Activated CD4-positive, alpha-beta T cell treated with anti-CD3 and anti-CD28 coated beads, Interleukin-2, amount 50 U/mL, for 24 hours (primary cell): ENCODE measurements at places on chromosomes 11 and 22.

GRCh38 chr11:43920598-43921419 is 21.6 kb upstream of the C11orf96 start:
- no peak for DNase-seq

DNA sequence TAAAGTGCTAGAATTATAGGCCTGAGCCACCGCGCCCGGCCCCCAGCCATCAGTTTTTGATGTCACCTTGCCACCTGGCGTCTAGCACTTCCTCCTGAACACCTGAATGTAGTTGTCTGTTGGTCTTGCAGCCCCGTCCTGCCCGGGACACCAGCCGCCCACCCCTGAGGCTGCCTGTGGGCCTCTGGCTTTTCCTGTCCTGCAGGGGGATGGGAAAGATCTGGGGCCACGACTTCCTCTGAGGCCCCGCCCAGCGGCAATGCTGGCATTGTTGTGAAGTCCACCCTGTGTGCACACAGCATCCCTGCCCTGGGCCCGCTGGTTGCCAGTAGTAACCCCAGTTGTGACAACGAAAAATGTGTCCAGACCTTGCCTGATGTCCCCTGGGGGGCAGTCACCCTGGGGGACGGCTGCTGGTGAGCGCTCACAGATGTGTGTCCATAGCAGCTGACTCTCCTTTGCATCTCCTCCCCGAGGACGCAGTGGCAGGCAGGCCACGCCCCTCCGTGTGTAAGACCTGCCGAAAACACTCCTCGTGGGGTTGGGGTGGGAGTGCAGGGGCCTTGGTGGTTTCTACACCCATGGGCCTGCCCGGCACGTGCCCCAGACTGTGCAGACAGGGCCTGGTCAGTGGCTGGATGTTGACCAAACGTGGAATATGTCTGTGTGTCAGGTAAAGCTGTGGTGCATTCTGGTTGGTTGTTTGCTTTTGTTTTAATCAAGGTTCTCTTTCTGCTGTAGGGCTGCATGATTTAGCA is 6.8 kb downstream of the SELENOO start:
- DNase-seq = no peak

- no peak for DNase-seq
Observed at GRCh38 chr11:94928117-94928990, 45.0 kb downstream of the CWC15 start.

GRCh38 chr11:28743061-28743550 is 634.9 kb downstream of the METTL15 start:
- DNase-seq = no peak

- DNase-seq = no peak
Observed at GRCh38 chr11:97157221-97157740, 767.5 kb downstream of the JRKL start.

- DNase-seq = no peak
Observed at GRCh38 chr11:4482445-4482844, at the start of gene OR52K1. Gene OR52K1 (plus strand): TSS chr11:4482646. CDS start chr11:4488901, 6,255 bp downstream.

- no peak for DNase-seq
Observed at GRCh38 chr11:72203163-72203562, 11.2 kb downstream of the FOLR1 start.

DNA sequence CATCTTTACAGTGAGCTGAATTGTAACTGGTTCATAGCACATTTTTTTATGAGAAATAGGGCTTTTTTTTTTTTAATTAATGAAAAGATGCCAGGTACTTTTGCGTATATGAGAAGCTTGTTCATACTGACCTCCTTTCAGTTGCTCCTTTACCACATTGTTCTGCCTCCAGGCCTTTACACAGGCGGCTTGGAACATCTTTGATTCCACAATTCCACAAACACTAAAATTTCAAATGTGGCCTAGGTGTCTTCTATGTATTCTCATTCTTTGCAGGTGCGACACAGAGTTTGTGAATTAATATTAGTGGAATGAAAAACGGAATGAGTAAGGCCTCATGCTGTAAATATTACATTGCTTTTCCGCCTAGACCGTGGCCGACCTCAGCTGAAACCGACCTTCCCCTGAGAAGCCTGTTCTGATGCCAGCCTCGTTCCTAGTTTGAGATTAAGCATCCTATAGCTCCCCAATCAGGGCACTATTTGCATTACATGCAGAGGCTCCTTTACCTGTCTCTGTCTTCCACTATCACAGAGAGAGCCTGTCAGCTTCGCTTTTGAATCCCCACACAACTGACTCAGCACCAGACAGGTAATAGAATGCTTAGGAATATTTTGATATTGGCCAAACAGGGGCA is 125.8 kb downstream of the LDLRAD3 start:
- no peak for DNase-seq

- DNase-seq = no peak
Observed at GRCh38 chr22:42685941-42686653, 34.6 kb downstream of the A4GALT start.

GRCh38 chr11:76783294-76783895 is at the start of gene TSKU:
Gene TSKU (plus strand): TSS chr11:76783356. CDS start chr11:76795617, 12,261 bp downstream.
- no peak for DNase-seq

DNA sequence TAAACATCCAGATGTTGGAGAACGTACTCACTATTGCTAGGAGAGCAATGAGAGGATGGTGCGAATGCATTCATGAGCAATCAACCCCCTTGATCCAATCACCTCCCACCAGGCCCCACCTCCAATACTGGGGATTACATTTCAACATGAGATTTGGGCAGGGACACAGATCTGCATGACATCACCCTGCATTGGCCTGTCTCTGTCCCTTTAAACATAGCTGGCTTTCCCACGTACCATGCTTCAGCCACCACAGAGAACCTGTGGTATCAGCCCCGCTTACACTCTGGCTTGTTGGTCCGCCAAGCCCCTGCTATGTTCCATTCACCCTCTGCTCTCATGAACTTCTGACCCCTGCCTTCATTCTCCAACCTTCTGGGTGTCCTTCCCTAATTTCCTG is 157.5 kb upstream of the E2F8 start:
- no peak for DNase-seq

DNA sequence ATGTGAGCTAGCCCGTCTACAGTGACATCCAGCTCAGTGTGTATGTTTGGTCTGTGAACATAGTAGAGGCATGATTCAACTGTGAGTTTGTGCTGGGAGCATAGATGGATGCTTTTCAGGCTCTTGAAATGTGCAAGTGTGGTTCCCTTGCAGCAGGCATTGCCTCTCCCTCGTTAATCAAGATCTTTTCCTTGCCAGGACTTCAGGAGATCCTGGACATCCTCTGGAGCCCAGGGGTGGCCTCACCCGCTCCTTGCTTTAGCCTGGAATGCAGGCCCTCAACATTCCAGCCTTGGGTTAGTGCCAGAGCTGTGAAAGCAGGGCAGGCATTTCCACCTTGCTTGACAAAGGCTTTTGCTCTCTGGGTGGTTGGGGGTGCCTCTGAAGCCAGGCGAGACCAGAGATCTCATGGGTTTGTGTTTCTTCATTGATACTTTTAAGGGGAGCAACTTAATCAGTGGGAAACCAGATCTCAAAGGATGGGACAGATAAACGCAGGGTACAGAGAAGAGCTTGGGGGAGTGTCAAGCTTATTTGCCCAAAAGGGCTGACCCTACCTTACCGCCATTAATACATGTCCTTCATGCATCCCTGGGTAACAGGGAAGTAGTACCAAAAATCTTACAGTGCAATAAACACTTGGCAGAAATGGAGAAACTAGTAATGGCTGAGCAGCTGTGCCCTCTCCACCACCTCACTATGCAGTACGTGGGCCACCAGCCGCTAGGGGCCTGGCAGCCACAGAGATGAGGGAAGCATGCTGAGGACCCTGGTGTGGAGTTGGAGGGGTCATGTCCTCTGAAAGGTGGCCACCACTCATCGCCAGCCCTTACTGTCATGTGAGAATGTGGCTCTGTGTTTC is 72.1 kb downstream of the PTPRJ start:
- DNase-seq = no peak

DNA sequence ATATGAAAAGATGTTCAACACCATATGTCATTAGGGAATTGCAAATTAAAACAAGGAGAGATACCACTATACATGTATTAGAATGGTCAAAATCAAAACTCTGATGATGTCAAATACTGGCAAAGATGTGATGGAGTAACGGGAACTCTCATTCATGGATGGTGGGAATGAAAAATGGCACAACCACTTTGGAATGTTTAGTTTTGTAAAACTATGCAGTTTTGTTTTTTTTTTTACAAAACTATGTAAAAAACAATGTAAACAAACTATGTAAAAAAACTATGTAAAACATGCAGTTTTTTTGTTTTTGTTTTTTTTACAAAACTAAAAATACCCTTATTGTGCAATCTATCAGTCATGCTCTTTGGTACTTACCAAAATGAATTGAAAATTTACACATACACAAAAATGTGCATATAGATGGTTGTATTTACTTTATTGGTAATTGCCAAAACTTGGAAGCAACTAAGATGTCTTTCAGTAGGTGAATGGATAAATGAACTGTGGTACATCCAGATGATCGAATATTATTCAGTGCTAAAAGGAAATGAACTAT is 5.0 kb upstream of the USP47 start:
- DNase-seq = no peak

GRCh38 chr11:35031867-35032266 is 107.1 kb upstream of the CD44 start:
- DNase-seq = no peak

- no peak for DNase-seq
Observed at GRCh38 chr11:125167954-125168835, 3.6 kb downstream of the PKNOX2 start.

DNA sequence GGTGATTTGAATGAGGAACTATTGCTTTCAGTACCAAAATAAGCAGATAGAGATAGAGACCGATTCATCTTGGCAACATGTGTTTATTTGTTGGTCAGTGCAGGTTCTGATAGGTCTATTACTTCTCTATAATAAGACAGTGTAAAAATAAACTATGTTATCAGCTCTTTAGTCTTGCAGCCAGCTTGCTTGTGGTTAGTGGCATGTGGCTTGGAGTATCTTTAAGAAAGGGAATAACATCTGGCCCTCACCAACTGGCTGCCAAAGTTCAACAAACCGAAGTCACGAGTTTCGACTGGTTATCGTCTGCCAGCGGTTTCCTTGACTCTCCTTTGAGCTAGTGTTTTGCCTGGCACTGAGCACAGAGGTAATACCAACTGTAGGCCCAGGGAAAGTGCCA is 71.8 kb downstream of the CTTN start:
- no peak for DNase-seq

DNA sequence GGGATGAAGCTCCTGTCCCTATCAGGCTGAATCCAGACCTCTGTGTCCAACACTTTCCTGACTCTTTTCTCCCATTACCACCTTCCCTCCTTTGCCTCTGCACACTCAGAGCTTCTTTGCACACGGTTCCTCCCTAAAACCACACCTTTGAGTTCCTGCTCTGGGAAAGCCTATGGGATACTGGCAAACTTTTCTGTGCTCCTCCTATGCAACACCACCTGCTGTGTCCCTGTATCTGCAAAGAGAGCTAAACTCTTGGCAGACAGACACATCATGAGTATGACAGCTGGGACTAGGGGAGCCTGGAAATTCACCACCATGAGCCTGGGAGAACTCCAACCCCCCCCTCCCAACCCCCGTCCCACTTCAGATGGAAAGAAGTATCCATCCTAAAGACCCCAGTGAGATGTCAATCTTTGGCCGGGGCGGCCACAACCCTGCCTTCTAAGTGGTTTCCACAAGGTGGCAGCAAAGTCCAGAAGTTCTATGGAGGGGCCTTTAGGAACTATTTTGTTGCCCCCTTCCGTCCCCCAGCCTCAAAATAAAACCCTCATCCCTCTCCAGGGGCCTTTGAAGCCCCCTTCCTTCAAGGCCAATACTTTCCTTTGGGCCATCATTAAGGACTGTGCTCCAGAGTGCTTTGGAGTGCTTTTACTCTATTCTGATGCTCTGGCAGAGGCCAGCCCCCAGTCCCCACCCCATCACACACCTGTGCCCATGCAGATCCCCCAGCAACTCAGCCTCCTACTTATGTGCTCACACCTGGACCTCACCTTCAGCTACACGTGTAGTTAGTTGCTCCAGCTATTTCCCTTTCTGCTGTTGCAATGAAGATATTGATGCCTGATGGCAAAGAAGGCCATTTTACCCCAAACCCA is 19.4 kb downstream of the HTR3A start:
- peak; percentile 9 for DNase-seq

- no peak for DNase-seq
Observed at GRCh38 chr22:27512283-27512761, 289.2 kb downstream of the MN1 start.

GRCh38 chr11:279966-280705 is 1.9 kb downstream of the NLRP6 start:
- no peak for DNase-seq

GRCh38 chr22:32354360-32355351 is 3.0 kb upstream of the RFPL3 start:
- DNase-seq = no peak

DNA sequence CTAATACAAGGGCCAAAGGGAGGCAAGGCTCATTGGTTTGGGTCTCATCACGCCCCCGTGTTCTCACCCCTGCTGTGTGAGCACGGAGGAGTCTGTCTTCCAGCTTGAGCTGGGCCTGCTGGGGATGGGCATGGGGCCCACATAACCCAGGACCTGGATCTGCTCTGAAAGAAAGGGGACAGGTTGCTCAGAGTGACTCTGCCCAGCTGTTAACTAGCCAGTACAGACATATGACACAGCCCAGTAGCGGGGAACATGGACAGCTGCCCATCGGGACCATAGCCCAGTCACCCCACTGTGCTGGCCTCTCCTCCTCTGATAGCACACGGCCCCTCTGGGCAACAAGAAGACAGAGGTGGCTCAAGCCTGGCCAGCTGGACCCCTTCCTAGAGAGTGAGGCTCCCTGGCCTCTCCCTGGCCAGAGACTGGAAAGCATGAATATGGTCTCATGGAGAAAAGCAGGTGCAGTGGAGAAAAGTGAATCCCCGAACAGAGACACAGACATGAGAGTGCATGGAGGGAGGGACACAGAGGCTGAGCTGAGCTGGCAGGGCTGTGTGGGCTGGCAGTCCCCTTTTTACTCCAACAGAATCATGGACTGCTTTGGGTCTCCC is 973.9 kb downstream of the BRD1 start:
- DNase-seq = no peak

- no peak for DNase-seq
Observed at GRCh38 chr11:130211781-130212401, 52.3 kb downstream of the ST14 start.

DNA sequence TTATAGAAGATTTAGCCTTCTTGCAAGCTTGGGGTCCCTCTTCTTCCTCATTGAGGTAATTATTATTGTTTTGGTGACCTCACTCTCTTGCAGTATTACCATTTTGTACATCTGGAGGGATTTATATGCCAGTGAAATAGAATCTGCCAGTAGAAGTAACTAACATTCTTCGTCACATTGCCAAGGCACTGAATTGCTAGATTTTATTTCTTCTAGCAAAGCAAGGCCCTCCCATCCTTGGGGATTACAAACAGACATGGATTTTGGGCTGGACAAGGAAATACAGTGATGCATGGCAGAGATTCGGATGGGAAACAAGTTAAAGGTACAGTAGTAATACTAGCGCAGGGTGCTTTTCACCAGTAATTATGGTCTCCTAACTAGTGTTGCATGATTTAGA is 7.8 kb downstream of the ADAMTS15 start:
- no peak for DNase-seq

- DNase-seq = no peak
Observed at GRCh38 chr11:69385832-69386427, 92.0 kb downstream of the MYEOV start.

GRCh38 chr11:48193876-48194275 is 22.7 kb upstream of the OR4B1 start:
- DNase-seq = no peak
